ENCODE measurements at places on chromosomes 7 and 10.

DNA sequence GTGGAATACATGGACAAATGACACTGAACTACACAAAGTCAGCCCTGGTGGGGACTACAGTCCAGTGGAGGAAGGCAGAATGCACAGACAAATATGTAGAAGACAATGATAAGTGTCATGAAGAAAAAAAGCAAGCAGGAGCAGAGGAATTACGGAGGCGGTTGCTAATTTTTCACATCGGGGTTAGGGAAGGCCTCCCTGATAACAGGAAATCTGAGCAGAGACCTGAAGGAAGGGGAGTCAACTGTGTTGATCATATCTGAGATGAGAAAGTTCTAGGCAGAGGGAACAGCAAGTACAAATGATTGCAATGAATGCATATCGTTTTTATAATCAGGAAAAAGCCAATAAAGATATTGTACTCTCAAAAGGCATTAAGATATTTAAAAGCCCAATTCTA is 14.0 kb downstream of the KIAA1549 start:
- no peak for DNase-seq

DNA sequence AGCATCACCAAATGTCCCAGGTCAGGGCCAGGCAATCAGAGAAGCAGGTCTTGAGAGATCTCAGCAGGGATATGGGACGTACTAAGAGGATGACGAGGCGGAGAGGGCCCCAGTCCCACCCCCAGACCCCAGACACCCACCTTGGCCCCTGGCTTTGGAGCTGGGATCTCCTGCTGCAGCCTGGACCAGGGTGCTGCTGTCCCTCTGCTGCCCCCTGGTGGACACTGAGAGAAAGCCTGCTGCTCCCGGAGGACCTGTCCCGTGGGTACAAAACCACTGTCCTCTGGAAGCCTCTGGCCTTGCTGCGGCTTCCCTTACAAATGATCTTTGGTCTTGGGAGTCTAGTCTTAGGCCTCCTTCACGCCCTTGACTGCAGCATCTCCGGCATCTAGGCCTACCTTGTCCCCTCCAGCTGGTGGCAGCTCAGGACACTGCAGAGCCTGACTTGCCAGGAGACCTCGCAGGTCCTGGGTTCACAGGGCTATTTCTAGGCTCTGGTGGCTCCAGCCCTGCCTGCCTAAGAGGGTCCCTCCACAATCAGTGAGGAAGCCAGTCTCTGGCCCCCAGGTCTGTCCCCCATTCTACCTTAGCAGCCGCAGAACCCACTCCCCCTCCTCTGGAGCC is 97.1 kb downstream of the RGS10 start:
- peak; percentile 89 for DNase-seq

- no peak for DNase-seq
These were observed 508.4 kb downstream of the NRG3 start for GRCh38 chr10:82383350-82383749.

GRCh38 chr7:138890499-138891445 is 90.4 kb downstream of the KIAA1549 start:
- DNase-seq: no peak

DNA sequence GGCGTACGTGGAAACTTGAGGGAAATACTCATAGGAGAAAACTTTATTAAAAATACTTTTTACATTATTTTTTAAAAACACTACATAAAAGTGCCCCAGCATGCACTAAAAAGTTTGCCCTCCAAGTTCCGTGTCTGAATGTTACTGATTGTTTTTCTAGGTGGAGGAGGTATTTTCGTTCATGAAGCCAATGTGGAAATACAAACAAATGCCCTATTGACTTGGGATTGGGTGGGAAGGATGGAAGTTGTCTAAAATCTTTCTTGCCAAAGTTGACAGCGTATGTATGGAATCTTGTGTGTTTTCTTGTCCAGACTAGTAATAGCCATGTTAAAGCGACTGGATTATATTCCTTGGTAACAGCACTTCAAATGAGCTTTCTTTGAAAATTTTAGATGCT is 1.2 kb downstream of the PROSER2 start:
- peak; percentile 55 for DNase-seq
